ENCODE measurements at places on chromosomes 4 and X.
A peak's percentile ranks its signal among the peaks of the same experiment; 100 is the strongest.

- no peak for DNase-seq
Observed at GRCh38 chr4:94909645-94910044, 151.9 kb downstream of the BMPR1B start.

DNA sequence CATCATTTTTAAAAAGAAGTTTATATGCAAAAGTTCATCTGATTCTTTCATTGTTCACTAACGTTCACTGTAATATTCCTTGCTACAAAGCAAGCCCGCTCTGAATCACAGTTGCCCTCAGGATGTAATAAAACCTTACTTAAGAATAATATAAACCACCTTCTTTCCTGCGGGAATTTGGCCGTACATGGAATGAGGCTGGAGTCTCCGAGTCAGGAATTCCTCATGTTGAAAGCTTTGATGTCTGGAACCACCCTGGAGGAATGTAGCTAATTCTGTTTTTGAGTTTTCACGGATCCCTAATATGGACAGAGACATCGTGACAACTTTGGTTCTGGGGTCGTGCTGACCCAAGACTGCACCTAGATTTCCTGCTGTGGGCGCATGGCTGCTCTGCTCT, 58.5 kb downstream of the CRLF2 start:
- no peak for DNase-seq

- DNase-seq, result no peak
Observed at GRCh38 chr4:37648084-37648817, 37.9 kb downstream of the RELL1 start.

- no peak for DNase-seq
Observed at GRCh38 chr4:121777625-121778024, 12.7 kb upstream of the SMIM43 start.

GRCh38 chrX:21375708-21376009, 1.4 kb downstream of the CNKSR2 start:
- DNase-seq, result no peak

DNA sequence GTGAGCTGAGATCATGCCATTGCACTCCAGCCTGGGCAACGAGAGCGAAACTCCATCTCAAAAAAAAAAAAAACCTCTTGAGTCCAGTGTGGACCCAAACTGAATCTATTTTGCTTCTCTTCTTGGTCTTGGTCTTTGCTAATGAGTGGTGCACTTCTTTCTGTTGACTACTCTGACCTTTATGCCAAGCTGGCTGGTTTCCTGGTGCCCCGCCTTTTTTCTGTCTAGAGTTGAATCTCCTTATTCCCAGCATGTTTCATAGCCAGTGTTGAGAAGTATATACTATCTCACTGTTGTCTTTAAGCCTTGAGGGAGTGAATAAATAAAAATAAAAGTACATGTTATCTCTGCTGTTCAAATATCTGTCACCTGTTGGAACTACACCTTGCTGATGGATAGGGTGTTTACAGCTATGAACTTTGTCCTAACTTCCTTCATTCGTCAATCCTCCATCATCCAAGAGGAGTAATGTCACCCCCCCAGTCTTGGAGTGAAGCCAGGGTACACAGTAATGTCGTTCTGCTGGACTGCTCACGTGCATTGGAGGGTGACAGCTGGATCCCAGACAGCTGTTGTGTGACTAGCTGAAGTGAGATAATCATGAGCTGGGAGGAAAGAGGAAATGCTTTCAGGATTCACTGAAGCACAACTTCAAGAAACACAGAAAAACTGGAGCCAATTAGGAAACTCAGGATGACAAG, 99.3 kb upstream of the PRKG2 start:
- DNase-seq, result peak; percentile 70

GRCh38 chr4:174699654-174700053, 129.4 kb downstream of the GLRA3 start:
- DNase-seq, result no peak

Measured in right atrium auricular region (tissue), 2 donors.